ENCODE measurements at places on chromosomes 16 and 17.
A peak's percentile ranks its signal among the peaks of the same experiment; 100 is the strongest.

DNA sequence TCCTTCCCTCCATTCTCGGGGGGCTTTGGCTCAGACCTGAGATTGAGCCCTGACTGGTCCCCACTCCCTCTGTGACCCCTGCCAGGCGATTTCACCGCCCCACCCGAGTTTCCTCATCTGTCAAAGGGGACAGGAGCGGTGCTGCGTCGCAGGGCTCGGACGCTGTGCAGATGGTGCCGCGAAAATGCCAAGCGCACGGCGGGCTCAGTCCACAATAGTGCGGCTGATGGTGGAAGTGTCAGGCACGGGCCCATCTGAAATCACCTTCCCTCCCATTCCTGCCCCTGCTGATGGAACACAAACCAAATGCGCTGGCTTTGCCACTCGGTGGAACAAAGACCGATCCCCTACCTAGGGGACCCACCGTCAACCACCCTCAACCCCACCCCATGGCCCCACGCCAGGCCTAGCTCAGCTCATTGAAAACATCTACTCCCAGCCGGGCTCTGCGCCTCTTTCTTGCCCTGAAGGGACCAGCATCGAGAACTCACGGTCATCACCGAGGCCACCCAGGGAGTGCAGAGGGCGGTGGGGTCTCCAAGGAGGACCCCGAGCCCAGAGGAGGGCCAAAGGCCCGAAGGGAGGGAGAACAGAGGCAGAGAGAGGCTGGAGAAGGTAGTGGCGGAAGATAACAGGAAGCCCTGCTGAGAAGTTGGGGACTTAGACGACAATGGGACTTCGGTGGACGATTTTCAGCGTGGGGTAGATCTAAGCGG lies 1.4 kb downstream of the CARHSP1 start:
- DNase-seq = no peak

GRCh38 chr16:17852977-17853702 lies 382.4 kb upstream of the XYLT1 start:
- no peak for DNase-seq

DNA sequence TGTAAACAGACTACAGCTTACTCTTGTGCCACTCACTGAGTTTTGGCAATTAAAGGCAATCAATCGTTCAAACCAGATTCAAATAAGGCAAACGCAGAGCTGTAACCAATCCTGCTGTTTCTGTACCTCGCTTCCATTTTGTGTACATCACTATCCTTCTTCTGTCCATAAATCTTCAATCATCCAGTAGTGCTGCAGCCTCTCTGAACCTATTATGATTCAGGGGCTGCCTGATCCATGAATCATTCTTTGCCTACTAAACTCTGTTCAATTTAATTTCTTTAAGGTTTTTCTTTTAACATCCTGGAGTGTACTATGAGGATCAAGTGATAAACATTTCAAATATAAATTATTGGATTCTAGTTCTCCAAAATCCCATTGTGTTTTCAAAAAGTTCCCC lies 93.9 kb downstream of the CEP112 start:
- no peak for DNase-seq

- DNase-seq = no peak
These were observed 85.6 kb downstream of the FOXL1 start for GRCh38 chr16:86663685-86664521.

DNA sequence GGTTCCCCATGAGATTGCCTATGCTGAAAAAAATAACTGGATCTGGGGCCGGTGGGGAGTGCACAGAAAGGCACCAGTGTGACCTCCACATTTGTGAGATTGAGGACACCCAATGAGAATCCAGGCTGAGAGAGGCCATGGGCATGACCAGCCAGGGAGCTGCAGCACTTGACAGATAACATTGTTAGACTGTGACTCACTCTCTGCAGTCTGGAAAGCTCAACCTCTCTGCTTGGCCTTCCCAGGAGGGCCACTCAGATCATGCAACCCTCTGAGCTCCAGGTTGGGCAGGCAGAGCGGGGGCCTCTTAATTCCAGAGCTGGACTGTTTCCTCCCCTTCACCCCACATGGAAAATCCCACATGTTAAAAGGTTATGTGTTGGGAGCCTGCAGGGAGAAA lies 30.1 kb downstream of the FZD2 start:
- no peak for DNase-seq

GRCh38 chr16:48734220-48734619 lies 124.2 kb upstream of the N4BP1 start:
- no peak for DNase-seq

GRCh38 chr17:13558588-13558987 lies 43.1 kb downstream of the HS3ST3A1 start:
- no peak for DNase-seq

GRCh38 chr17:69050999-69051775 lies 9.5 kb downstream of the ABCA9 start:
- DNase-seq = no peak

DNA sequence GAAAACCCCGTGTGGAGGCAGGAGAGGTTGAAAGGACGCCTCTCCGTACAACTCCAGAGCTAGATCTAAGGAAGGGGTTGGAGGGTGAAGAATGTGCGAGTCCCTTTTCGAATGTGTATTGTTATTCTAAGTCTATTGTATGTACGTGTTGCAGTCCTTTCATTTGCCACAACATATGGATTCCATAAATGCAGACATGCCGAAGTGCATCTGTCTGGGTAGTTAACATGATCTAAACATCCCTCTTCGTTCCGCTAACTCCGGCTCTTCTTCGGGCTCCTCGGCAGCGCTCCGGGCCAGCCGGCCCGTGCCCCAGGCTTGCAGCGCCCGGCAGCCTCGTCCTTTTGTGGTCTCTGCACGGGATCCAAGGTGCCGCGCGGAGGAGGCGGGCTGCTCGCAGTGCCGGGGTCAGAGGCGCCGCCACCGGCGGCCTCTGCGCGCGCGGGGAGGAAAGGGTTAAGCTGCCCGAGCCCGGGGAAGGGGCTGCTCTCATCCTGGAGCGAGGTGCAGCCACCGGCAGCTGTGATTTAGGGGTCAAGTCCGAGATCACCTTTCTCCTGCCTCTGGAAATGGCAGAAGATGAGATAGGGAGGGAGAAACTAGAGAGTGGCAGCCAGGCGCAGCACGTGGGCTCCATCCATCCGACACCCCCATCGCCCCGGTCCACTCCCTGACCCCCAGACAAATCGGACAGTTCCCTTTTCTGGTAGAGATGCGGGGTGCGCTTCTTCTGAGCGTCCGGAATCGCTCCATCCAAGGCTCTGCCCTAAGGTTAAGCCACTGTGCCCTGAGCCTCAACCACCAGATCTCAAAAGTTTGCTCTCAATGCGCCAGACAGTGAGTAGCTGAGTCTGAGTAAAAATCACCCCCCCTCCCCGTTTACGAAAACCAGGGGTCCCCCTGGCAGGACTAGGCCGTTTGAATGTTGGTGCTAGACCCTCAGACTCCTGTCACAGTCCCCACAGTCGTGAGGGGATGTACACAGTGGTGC lies 15.1 kb upstream of the ZFHX3 start:
- DNase-seq = no peak

- peak; percentile 35 for DNase-seq
These were observed 1.1 kb upstream of the HAPSTR1 start for GRCh38 chr16:9090101-9090959.

DNA sequence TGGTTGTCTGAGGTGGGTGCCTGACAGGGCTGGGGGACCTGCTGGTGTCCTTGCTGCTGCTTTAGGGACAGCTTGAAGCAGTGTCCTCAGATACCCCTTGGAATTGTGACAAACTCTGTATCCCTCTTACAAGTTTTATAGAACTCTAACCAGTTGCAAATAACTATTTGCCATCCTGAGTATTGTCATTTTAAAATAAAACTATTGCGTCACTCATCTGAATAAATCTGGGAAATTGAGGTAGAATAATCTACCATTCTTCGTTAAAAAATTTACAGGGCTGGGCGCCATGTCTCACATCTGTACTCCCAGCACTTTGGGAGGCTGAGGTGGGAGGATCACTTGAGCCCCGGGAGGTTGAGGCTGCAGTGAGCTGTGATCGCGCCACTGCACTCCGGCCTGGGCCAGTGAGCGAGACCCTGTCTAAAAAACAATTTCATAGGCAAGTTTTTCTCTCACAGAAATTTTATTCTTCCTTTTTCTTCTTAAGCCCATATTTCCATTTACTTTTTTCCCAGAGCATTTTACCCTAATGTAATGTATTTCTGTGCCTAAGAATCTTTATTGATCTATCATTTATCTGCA lies 14.2 kb downstream of the ZNF750 start:
- no peak for DNase-seq

DNA sequence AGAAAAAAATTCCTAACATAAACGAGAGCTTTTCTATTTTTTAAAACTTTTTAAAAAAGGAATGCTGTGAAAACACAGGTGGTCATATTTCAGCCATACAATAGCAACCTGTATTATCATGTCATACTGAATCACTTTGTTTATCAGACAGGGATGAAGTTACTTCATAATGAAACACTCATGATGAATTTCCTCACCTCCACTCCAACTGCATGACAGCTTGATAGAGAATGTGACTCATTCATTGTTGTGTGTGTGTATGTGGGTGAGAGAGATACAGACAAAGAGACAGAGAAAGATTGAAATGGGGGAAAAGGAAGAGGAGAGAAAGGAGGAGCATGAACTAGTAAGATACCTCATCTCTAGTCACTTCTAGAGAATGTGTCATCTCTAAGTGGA lies 109.0 kb downstream of the SYCE1L start:
- DNase-seq = no peak

GRCh38 chr17:64306850-64307463 lies 43.9 kb upstream of the TEX2 start:
- peak; percentile 51 for DNase-seq

DNA sequence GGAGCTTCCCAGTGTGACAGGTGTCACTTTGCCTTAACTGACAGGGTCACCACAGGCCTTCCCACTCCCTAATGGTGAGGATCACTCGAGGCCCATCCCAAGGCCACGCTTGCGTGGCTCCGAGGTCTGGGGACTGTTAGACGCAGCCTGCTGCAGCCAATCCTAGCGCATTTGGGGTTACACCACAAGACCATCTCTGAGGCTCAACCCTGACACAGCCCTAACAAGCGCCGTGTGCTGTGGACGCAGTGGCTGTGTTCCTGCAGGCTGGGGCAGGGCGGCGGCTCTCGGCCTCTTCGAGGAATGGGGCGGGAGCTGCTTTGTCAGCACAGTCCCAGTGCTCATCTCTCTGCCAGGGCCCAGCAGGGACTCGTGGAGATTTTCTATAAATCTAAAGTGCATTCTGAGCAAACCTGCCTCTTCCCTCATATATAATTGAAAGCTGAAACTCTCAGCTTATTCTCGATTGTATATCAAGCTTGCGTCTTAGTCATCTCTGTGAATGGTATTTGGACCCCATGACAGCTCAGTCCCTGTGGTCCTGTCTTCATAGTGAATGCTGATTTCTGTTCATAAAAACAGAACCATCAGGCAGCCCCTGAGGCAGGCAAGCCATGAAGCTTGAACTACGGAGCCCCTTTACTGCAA lies 65.8 kb upstream of the CHMP6 start:
- no peak for DNase-seq

- peak; percentile 40 for DNase-seq
These were observed 787 bp downstream of the AMDHD2 start for GRCh38 chr16:2520784-2521531.

DNA sequence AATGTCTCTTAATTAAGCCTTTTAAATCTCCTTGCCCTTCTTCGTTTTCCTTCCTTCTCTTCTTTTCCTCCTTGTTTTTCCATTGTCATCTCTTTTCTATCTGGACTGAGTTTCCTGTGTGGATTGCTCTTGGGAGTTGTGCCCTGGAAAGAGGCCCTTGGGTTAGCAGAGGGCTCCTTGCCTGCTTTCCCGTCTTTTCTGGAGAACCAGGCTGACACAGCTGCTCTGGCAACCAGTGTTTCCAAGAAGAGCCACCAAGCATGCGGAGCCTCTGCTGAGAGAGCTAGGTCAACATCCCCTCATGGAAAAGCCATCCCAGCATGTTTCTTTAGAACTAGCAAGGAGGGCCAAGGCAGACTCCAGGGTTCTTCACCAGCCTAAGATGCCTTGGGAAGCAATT lies 75.4 kb downstream of the HLF start:
- no peak for DNase-seq

DNA sequence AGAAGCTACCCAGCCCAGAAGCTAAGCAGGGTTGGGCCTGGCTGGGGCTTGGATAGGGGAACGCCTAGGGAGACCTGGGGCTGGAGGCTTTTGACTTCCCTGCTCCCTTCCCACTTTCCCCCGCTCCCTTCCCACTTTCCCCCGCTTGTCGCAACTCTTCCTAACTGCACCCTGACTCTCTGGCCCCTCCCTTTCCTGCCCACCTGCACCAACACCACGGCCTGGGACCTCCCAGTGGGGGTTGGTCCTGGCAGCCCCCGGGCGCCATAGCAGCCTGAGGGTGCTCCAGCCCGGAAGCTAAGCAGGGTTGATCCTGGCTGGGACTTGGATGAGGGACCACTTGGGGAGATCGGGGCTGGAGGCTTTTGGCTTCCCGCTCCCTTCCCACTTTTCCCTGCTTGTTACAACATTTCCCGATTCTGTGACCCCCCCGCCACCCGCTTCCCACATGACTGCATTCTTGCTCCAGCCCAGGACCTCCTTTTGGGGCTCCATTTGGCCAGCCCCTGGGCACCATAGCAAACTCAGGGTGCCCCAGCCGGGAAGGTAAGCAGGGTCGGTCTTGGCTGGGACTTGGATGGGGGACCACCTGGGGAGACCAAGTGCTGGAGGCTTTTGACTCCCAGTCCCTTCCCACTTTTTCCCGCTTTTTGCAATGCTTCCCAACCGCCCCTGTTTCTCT lies 2287.0 kb downstream of the TP53TG3F start:
- DNase-seq = no peak

- DNase-seq = no peak
These were observed 2.0 kb upstream of the KRTAP9-6 start for GRCh38 chr17:41263212-41263611.

DNA sequence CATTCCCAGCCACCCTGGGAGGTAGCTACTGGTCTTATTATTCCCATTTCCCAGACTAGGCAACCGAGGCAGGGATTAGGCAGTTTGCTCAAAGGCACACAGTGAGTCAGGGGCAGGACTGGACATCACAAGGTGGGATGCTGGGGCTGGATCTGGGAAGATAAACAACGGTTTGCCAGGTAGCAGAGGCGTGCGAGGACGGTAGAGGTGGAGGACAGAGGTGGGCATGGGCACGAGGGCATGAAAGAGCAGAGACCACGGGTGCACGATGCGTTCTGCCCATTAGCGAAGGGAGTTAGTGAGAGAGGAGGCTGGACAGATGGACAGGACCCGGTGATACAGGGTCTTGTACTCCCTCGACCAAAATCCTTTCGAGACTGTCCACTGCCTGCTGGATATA lies 148.0 kb downstream of the SDK2 start:
- DNase-seq = no peak

DNA sequence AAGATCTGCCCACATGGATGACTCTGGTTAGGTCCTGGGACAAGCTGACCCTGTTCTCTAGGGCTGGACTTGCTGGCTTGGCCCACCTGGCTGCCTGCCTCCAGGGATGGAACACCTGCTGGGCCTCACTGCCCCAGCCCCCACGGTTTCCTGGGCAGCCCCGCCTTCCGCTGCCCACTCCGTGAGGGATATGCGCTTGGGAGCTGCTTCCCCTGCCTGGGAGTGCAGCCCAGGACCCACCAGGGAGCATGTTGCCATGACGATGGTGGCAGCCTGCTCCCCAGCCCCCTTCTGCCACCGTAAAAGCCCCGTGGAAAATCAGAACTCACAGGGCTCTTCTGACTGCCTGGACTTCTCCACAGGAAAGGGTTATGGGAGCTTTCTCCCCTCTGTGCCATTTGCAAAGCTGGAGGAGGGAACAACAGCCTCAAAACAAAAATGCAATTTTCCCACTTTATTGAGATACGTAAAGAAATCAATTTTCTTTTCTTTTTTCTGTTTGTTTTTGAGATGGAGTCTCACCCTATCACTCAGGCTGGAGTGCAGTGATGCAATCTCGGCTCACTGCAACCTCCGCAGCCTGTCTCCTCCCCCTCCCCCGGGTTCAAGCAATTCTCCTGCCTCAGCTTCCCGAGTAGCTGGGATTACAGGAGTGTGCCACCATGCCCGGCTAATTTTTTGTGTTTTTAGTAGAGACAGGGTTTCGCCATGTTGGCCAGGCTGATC lies 18.0 kb upstream of the GAS7 start:
- DNase-seq = no peak
